HFFc6 (cell line): ENCODE measurements at places on chromosomes 5 and 9.

DNA sequence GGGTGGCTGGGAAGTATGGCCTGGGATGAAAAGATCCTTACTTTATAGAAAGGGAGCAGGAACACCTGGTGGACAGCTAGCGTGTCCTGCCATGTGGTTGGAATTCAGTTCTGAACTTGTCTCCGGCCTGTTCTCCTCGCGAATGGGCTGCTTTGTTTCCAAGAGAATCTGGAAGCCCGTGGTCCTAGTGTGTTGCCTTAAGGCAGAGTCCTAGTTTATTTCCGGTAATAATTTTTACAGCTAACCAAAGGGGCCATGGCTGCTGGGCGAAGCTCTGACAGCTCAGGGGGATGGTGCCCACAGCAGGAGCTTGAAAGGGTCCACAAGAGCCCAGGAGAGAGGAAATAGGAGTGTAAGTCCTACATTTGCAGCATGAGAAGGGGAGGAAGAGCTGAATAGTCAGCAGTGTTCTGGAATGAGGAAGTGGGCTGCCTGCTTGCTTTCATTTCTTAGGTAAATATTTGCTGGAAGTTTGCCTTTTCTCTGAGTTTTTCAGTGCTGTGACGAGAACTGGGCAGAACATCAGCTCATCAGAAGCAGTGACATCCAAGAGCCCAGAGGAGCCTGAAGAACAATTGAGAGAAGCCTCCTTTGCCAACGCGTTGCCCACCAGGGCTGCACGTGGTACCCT, 13.1 kb upstream of the IGFBPL1 start:
- DNase-seq: peak; percentile 11

DNA sequence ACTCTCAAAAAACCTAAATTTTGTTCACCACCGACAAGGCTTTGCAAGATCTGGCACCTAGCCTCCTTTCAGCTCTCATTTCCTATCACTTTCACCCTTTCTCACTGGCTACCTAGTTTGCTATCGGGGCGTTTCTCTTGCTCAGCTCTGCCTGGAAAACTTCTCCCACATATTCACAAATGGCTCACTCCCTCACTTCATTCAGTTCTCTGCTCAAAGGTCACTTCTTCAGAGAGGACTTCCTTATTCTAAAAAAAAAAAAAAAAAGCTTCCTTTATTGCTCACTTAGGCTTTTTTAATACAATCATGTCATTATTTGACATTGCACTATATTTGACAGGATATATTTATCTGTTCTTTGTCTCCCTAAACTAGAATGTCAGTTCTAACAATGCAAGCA, 2.1 kb upstream of the SLC25A46 start:
- no peak for DNase-seq

GRCh38 chr5:113264046-113264445, 170.7 kb downstream of the TSSK1B start:
- DNase-seq: no peak

GRCh38 chr9:133854765-133855164, 116.6 kb upstream of the SARDH start:
- DNase-seq: no peak

- DNase-seq: no peak
Observed at GRCh38 chr5:180020176-180020575, 51.4 kb downstream of the RNF130 start.

DNA sequence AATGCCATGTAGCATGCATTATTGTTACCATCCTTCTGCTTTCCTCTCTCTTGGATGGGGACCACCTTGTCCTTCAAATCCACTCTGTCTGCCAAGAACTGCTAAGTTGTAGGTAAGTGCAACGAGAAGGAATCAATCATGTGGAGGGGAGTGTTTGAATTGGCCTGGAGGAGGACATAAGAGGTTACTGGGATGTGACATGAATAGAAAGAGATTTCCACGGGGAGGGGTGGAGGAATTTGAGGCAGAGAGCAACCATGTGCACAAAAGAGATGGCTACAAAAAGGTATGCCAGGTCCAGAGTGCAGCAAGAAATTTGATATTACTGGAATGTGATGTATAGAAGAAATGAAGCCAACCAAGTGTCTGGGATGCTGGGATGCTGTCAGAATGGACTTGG, 648.9 kb upstream of the KLF4 start:
- DNase-seq: no peak

GRCh38 chr5:14534773-14535172, 46.8 kb upstream of the OTULINL start:
- DNase-seq: no peak

- DNase-seq: peak; percentile 98
Observed at GRCh38 chr9:127578952-127579853, 32.9 kb upstream of the STXBP1 start.

GRCh38 chr9:4615778-4616177, 46.3 kb upstream of the PLPP6 start:
- DNase-seq: no peak

DNA sequence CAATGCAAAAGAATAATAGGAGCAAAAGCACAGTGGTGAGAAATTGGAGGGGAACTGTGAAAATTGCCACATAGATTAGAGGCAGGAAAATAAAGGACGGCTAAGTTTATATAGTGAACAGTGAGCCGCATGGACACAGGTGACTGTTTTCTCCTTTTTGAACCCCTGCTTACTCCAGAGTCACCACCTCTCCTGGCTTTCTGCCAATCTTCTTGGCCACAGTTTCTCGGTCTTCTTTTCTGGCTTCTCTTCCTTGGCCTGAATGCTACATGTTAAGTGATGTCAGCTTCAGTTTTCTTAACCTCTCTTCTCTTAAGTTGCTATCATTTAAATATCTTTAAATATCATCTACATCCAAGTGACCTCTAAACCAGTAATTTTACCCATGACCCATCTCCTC, 47.3 kb upstream of the CDKN2B start:
- no peak for DNase-seq

GRCh38 chr9:4315582-4316215, 15.8 kb upstream of the GLIS3 start:
- DNase-seq: peak; percentile 67

GRCh38 chr5:32805971-32806638, 95.0 kb downstream of the NPR3 start:
- peak; percentile 78 for DNase-seq
